ENCODE measurements at places on chromosomes 11 and 22.

DNA sequence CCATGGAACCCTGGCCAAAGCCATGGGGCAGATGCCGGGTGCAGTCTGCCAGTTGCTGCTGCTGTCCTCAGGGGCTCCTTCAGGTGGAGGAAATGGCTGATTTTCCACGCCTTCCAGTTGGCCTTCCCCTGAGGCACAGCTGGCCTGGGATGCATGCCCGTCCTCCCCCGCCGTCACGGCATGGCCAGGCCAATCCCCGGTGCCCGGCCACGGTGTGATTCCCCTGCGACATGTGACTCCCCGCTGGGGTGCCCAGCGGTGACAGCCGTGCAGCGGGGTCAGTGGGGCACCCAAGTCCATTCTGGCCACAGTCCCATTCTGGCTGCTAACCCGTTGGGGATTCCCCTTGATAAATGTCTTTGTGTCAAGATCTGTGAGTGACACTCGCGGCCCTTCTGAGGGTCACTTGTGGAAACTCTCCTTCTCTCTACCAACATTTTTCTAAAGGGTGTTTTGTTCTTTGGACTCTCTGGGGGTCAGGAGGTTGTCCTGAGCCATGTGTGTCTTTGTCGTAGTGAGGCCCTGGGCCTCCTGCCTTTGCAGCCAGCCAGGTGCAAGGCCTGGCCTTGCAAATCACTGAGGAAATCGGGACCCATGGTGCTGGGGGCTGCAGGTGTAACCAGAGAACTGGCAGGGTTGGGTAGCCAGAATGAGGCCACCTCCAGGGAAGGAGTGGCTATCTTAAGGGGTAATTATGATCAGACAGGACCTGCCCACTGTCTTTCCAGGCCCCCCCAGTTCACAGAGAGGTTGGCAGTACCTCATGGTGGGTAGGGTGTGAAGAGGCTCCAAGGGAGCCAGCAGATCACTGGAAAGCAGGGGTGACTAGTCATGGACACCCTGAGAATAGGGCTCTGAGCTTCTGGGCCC lies 37.1 kb downstream of the KCNQ1OT1 start:
- DNase-seq: no peak

DNA sequence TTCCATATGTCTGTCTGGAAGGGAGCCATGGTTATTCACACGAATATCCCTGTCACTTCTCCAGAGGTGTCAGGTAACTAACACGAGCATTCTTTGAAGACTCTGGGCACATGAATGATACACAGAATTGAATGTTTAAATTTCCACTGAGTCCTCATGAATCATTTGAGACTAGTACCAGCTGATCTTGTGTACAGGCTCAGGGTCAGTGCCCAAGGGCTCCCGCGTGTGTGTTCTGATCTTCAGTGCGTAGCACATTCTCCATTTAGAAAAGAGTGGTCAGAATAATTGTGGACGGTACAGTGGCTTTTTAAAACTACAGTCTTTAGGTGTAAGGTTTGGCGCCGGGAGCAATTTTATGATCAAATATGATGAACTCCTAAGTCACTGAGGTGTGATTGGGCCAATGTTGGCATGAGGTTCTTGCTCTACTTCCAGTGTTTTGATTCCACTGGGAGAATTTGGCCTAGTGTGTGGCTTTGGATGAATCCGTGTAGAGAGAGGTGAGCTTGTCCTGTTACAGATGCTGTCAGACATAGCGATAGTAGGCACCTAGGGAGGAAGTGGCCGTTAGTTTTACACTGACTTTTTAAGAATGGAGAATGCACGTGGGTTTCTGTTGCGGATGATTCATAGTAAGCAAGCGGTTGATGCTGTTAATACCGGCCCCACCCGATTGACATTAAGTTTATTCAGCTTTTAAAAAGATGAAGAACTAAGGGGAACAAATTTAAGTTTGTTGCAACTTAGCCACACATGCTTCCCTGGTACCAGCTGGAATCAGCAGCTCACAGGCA lies 22.2 kb downstream of the NUP50 start:
- no peak for DNase-seq

DNA sequence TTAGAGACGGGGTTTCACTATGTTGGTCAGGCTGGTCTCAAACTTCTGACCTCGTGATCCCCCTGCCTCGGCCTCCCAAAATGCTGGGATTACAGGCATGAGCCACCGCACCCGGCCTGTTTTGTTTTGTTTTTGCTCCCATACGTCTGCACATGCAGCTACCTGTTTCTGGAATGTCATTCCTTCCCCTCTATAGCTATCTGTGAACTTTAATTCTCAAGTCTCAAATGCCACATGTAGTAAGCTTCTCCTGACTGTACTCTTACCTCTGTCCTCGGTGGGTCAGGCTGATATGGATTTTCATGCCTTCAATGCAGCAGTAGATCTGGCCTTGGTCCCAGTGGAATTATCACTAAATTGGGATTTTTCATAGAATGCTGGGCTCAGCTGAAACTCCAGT lies 12.4 kb upstream of the SWAP70 start:
- DNase-seq: no peak

DNA sequence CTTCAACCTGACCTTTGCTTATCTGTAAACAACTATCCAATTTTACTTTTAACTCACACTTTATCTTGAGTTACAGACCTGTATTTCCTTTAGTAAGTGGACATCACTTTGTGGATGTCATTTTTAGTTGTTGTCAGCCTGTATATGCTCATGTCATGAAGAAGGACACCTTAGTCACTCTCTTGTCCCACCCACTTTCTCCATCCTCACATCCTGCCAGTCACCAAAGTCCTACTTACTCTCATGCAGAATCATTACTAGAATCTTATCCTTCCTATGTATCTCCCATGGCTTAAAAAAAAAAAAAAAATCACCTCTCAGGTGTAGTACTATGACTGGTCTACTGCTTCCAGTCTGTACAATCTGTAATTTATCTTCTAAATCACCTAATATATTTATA lies 43.3 kb downstream of the SESN3 start:
- no peak for DNase-seq

DNA sequence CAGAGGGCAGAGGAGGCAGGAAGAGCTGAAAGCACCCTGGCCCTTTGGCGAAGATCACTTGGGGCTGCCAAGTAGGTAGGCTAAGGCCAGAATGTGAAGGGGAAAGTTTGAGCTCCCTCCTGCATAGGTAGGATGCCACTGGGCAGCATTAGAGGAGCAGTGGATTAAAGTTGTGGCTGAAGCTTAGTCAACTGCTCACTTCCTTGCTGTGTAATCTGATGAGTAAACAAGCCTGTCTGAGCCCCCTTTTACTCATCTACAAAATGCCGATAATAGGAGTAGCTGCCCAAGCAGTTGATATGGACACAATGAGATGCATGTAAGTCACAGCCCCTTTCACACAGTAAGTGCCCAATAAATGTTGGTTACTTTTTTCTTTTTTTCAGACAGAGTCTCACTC lies 216.4 kb downstream of the MN1 start:
- no peak for DNase-seq

DNA sequence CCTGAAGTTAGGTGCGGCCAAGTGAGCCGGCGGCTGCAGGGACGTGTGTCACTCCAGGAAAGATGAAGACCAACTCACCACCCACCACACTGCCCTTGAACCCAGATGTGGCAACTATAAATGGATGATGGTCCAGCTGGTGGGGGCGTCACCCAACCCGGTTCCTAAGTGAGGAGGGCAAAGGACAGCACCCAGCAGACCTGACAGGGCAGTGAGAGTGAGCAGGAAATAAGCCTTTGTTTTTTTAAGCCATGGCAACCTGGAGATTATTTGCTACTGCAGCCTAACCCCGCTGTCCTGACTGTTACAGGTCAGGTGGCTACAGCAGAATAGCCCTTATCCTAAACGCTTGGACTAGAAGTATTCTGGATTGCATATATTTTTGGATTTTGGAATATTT lies 228.9 kb downstream of the CTTN start:
- no peak for DNase-seq

GRCh38 chr11:44727114-44727372 lies 281 bp downstream of the TSPAN18 start:
- no peak for DNase-seq

- DNase-seq: no peak
Observed at GRCh38 chr11:22194306-22194705, 1.4 kb downstream of the ANO5 start.

DNA sequence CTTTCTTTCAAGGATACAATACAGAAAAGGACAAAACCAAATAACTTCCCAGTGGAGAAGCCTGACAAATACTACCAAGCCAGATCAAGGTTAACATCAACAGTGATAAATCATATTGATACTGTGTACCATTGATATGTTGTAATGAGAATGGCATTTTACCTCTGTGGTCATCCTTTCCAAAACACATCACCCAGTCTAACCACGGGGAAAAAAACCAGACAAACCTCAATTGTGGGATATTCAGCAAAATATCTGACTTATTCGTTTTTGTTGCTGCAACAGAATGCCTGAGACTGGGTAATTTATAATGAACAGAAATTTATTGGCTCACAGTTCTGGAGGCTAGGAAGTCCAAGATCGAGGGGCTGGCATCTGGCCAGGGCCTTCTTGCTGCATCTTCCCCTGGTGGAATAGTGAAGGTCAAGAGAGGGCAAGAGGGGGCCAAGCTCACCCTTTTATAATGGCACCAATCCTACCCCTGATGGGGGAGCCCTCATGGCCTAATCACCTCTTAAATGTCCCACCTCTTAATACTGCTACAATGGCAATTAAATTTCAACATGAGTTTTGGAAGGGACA lies 66.1 kb downstream of the FAM76B start:
- DNase-seq: no peak

DNA sequence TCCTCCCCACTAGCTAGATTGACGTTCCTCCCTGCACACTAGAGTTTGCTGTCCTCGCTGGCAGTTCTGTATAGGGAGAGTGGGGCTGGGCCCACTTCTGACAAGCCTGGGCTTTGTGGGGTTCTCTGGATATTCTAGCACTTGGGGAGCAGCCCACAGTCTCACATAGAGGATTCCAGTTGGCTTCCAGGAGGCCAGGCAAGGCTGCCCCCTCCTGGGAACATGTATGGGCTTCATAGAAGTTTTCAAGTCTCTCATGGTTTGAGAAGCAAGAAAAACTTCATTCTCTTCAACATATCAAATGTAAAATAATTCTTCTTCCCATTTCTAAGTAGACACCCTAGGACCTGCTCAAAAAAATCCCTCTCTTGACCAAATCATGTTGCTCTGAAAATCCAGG lies 87.5 kb downstream of the NAV2 start:
- no peak for DNase-seq

- DNase-seq: no peak
Observed at GRCh38 chr11:12581416-12581815, 92.8 kb upstream of the TEAD1 start.

- DNase-seq: no peak
Observed at GRCh38 chr11:15333407-15333806, 218.7 kb downstream of the INSC start.

DNA sequence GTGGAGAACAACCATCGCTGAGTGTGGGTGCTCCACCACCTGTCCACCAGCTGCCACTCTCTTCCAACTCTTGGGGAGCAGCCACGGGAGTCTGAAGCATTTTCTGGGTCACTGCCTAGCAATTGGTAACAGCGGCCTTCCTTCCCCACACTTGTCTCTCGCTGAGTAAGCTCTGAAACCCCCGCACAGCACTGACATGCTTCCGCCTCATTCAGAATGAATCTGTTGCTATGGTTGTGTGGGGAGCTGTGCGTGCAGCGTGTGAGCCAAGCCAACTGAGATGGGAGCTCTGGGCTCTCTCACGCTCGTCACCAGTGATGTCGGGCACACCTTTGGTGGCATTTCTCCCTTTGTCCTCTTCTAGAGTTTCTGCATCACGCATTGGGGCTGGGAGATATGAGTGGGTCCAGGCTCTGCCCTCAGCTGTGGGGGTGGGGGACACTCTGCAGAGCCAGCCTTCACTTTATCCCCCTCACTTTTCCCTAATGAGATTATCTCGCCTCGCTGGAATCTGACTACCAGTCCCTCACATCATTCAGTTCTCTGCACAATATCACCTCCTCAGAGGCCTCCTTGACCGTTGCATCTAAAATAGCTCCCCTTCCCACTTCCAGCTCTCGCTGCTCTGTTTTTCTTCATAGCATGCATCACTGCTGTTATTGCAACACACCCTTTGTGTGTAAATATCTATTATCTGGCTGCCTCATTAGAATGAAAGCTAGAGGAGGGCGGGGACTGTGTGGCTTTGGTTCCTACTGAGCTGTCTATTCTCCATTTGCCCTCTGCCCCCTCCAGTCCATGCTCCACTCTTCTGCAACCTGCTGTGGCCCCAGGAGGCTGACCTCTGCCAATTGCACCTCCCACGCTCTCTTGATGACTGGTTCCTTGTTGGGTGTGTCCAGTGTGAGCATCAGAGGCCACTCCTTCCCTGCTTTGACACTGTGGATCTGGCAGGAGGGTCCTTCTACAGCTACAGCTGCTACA lies 569.9 kb upstream of the CADM1 start:
- peak; percentile 77 for DNase-seq

DNA sequence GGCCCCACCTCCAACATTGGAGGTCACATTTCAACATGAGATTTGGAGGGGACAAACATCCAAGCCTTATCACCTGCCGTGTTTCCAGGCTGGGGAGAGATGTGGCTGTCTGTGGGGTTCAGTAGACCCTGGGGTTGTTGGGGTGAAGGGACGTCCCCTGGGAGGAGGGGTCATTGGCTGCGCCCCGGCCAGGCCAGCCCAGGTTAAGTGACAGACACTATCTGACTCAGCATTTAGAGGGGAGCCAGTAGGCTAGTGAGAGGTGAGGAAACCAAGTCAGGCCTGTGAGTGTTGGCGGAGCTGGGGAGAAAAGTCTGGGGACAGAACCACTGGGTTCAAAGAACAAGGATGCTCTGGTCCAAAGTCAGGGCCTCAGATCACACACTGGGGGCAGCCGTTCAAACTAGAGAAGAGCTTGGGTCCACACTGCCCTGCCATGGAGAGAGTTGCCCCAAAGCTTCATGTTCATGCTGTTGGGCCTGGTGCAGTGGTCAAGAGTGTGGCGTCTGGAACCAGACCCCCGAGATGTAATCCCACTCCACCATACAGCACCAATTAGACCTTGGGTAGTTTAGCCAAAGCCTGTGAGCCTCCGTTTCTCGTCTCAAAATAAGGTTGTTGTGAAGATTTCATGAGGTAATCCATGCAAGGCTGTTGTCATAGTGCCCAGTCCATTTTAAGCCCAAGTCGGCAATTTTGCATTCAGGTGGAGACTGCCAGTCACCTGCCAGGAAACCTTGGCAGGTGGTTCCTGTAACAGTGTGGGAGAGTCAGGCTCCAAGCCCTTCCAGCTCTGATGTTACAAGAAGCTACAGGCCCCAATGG lies 1289.6 kb downstream of the TBC1D22A start:
- no peak for DNase-seq

- no peak for DNase-seq
Observed at GRCh38 chr22:48185071-48186055, 1422.9 kb downstream of the TBC1D22A start.

GRCh38 chr11:126197277-126197939 lies 14.0 kb downstream of the RPUSD4 start:
- DNase-seq: no peak
